ENCODE measurements at places on chromosomes 13 and 19.

GRCh38 chr13:73000027-73000674, 58.7 kb upstream of the KLF5 start:
- no peak for DNase-seq
- no peaks in the 10 kb centered on the region for H3K27me3 ChIP-seq
- no peak overlapping the region for H3K4me3 ChIP-seq
- no peaks in the 10 kb centered on the region for H3K4me1 ChIP-seq

GRCh38 chr19:8208922-8209461, at the start of gene CERS4:
Gene CERS4 (plus strand): TSS chr19:8209370. CDS start chr19:8251077, 41,707 bp downstream.
- peaks cover 6% of the 10 kb centered on the region for H3K4me1 ChIP-seq
- H3K36me3 ChIP-seq, result no peaks in the 10 kb centered on the region
- peak within 1 kb of the TSS; percentile 78 for H3K27ac ChIP-seq
- DNase-seq, result peak; percentile 78
- H3K27me3 ChIP-seq, result no peaks in the 10 kb centered on the region

GRCh38 chr19:8132858-8133458, 16.4 kb downstream of the FBN3 start:
- H3K27me3 ChIP-seq, result no peaks in the 10 kb centered on the region
- H3K27ac ChIP-seq, result no peak overlapping the region
- DNase-seq, result no peak

DNA sequence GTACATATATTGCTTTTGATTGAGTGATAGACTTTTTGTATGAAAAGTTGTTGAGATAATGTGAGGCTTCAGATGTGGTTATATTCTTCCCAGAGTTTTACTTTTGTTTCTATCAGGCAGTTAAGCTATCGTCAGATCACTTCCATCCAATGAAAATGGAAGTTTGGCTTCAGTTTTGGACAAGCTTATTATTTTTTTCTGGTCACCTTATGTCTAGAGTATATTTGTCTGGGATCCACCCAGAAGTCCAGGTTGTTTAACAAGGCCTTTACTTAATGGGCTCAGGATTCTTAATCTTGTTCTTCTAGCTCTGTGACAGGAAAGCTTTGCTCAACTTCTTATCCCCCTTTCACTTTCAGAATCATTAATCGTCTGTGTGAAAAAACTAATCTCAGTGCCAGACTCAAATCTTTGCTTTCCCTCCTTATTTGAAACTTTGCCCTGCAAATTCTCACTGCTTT, 150.9 kb downstream of the PDS5B start:
- no peaks in the 10 kb centered on the region for H3K27me3 ChIP-seq
- H3K36me3 ChIP-seq, result peaks cover 5% of the 10 kb centered on the region
- H3K27ac ChIP-seq, result peak overlapping the region; percentile 66
- DNase-seq, result no peak

- H3K36me3 ChIP-seq, result no peaks in the 10 kb centered on the region
- no peaks in the 10 kb centered on the region for H3K27me3 ChIP-seq
- no peak overlapping the region for H3K27ac ChIP-seq
- no peak overlapping the region for H3K4me3 ChIP-seq
- no peak for DNase-seq
- H3K4me1 ChIP-seq, result no peaks in the 10 kb centered on the region
Measured at GRCh38 chr13:36261976-36262375, 35.6 kb downstream of the CCDC169 start.
